AG04450 (cell line): ENCODE measurements at places on chromosomes 4 and X.

DNA sequence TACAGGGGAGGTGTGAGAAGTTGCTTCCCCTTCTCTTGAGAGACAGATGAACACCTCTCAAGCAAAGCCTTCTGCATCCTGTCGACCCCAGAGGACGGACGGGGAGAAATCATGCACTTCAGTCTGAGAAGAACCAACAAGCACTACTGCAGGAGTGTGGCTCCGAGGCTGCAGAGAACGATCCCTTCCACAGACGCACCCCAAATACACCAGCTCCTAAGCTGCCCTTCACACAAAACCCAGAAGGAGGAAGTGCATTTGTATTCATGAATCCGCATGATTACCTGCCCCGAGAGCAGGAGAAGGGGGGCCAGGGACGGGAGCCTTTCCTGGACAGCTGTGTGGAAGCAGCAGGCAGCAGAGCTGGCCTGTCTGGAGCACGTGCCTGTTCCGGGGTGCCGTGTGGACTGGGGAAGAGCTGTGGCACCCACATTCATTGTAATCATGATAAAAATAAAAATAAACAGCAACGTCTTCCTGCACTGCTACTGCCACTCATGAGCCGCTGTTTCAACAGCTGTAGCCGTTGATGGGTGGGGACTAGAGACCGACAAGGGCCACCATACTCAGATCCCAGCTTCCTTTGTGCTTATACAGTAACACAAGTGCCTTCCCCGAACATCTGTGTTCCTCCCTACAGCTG lies 42.9 kb downstream of the ACSL1 start:
- no peak for DNase-seq

DNA sequence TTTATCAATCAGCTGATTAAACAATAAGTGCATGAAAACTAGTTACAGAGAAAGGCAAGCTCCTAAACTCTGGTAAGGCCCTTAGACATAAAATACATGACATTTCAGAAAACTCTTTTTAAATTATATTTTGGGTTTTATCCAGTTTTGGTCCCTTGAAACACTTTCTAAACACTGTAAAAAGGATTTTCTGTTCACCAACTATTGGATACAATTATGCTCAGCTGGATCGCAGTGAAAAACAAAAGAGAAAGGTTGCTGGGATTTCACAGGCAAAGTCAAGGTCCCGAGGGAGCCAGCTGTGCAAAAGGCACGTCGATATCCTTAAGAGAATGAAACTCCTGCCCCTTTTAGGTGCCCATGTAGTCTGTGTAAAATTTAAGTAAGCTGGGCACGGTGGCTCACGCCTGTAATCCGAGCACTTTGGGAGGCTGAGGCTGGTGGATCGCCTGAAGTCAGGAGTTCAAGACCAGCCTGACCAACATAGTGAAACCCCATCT lies 1018.4 kb upstream of the INTU start:
- DNase-seq, result no peak

DNA sequence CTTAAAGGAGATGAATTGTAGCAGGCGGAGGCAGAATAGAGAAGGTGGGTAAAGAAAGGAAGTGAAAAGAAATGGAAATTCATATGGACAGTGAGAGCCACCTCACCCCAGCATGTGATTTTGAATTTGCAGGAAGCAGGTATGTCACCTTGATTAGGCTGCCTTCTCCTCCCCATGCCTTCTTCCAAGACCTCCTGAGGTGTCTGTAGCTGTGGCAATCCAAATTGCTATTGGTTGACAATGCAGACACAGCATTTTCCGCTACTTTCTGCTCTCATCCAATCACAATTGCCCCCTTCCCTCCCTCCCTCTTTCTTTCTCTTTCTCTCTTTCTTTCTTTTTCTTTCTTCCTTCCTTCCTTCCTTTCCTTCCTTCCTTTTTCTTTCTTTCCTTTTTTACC lies 38.5 kb downstream of the RAB33B start:
- DNase-seq, result no peak

DNA sequence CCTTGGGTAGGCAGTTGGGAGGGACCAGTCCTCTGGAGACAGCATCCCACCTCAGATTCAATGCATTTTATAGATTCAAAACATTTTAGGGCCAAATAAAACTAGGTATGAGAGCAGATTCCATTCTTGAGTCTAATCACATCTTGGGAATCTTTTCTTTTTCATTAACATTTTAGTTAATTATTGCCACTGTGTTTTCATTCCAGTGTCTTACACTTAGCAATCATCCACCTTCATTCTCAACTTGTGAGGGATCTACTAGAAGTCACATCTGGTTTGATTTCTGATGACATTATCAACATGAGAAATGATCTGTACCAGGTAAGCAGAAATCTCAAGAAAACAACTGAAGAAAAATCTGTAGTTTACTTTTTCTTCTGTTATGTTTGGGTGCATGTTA lies 99.5 kb downstream of the NFKB1 start:
- no peak for DNase-seq

DNA sequence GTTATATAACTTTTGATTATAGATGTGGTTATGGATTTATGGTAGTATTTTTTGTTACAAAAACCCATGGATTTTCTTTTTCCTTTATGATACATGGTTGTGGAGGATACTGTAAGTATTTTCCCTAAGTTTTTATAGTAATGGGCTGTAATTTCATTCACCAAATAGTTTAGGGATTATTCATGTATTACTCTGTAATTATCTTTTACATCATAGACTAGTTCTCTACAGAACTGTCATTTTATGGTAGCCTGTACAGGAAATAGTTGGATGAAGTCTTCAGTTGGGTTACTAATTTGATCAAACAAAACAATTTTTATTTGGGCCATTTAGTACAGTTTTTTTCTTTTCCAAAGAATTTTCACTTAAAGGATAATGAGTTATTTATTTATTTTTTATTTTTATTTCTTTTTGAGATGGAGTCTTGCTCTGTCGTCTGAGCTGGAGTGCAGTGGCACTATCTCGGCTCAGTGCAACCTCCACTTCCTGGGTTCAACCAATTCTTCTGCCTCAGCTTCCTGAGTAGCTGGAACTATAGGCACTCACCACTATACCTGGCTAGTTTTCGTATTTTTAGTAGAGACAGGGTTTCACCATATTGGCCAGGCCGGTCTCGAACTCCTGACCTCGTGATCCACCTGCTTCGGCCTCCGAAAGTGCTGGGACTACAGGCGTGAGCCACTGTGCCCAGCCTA lies 42.1 kb downstream of the RBPJ start:
- DNase-seq, result no peak

GRCh38 chrX:153669174-153669890 lies 4.3 kb downstream of the PNCK start:
- no peak for DNase-seq

GRCh38 chrX:105695451-105695850 lies 126.9 kb upstream of the NRK start:
- DNase-seq, result no peak
